ENCODE measurements at places on chromosomes 1 and 21.
A peak's percentile ranks its signal among the peaks of the same experiment; 100 is the strongest.

- H3K4me3 ChIP-seq = no peak overlapping the region
- peaks cover 4% of the 10 kb centered on the region for H3K27me3 ChIP-seq
- H3K27ac ChIP-seq = no peak overlapping the region
- H3K36me3 ChIP-seq = no peaks in the 10 kb centered on the region
Observed at GRCh38 chr1:212554401-212554800, 54.2 kb upstream of the ATF3 start.

DNA sequence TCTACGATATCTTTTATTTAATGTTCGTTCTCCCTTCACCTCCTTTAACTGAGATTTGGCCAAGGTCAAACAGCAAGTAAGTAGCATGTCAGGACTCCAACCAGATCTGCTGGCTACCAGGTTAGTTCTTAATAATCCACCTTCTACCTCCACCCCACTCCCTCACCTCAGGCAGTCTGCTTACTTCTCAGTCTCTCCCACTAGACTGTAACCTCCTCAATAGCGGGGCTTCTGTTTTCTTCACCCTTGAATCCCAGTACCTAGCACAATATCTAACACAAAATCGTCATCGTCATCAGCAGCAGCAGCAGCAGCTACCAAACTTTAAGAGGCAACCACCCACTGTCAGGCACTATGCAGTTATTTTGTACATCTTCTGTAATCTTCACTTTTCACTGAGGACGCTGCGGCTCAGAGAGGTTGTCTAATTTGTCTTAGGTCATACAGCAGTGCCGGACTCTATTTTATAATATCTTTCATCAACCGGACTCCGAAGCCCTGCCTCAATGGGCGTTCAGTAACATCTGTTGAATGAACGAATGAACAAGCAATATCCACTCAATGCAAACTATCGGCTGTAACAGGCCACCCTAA lies 859 bp upstream of the MAGI3 start:
- DNase-seq = no peak
- no peaks in the 10 kb centered on the region for H3K27me3 ChIP-seq
- H3K36me3 ChIP-seq = no peaks in the 10 kb centered on the region
- H3K27ac ChIP-seq = peak overlapping the region; percentile 91

DNA sequence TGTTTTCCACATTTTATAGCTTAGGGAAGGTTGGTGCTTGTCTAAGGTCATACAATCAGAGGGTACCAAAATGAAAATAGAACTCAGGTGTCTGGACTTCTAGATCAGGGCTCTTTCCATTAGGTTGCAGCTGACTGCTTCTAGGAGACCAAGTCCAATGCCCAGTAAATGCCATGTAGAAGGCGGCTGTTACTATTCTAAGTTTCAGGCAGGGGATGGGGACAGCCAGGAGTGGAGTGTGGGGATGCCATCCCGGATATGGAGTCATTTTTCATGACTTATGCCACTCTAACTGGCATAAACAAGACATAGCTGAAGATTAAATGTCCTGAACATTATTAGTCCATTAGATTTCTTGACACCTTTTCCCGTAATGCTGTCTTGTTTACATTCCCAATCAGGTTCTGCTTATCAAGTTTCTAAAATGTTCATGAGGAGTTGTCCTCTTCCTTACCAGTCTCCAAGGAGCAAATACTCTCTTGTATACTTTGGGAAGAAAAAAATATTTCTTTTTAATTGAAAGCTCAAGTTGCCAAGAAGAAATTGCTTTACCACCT lies 31.5 kb downstream of the XCL1 start:
- H3K36me3 ChIP-seq = no peaks in the 10 kb centered on the region
- H3K27ac ChIP-seq = no peak overlapping the region
- no peak overlapping the region for H3K4me3 ChIP-seq
- DNase-seq = no peak
- H3K4me1 ChIP-seq = peaks cover 28% of the 10 kb centered on the region
- no peaks in the 10 kb centered on the region for H3K27me3 ChIP-seq

DNA sequence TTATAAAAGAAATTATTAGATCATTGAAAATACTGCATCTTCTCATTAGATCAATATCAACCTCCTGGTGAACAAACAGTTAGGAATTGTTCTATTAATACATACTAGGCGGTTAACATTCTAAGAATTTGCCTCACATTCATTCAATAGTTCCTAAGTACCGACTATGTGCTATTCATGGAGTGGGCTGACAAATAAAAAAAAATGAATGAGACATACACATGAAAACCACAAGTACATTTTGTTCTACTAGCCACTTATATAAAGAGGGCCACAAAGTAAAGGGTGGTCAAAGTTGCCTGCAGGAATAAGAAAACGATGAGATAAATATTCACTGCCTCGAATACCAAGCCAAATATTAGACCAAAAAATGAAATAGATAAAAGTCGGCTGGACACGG lies 294.4 kb downstream of the SDCCAG8 start:
- H3K36me3 ChIP-seq = peaks cover 8% of the 10 kb centered on the region
- no peaks in the 10 kb centered on the region for H3K4me1 ChIP-seq
- H3K4me3 ChIP-seq = no peak overlapping the region
- H3K27ac ChIP-seq = no peak overlapping the region

DNA sequence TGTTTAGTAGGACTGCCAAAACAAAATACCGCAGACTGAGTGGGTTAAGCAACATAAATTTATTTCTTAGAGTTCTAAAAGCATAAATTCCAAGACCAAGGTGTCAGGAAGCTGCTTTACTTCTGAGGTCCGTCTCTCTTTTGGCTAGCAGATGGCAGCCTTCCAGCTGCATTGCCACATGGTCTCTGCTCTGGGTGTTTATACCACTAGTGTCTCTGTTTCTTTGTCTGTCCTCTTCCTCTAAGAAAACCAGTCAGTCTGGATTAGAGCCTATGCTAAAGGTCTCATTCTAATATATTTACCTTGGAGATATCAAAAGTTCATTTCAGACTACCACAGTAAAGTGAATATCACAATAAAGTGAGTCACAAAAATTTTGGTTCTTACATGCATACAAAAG lies 519.8 kb downstream of the COL11A1 start:
- no peaks in the 10 kb centered on the region for H3K36me3 ChIP-seq
- no peak for DNase-seq

All from left ventricle myocardium inferior (tissue), 1 donor.